ENCODE measurements at places on chromosomes 6 and 20.

DNA sequence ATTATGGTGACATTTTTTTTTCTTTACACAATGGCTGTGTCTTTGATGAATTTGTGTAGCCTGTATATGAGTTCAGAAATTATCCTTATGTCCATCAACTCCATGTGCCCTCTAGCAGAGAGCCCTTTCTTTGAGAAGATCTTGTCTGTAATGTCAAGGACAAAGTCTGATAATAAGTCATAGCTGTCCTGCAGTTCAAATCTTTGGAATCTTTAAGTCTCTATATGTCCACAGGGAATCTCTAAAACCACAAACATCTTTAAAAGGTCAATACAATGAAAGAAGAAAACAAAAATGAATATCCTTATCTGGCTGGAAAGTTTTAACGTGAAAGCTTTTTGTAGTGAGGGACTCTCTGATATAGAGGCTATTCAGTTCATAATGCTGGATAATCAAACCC lies 16.9 kb upstream of the TMEM14A start:
- DNase-seq = no peak

DNA sequence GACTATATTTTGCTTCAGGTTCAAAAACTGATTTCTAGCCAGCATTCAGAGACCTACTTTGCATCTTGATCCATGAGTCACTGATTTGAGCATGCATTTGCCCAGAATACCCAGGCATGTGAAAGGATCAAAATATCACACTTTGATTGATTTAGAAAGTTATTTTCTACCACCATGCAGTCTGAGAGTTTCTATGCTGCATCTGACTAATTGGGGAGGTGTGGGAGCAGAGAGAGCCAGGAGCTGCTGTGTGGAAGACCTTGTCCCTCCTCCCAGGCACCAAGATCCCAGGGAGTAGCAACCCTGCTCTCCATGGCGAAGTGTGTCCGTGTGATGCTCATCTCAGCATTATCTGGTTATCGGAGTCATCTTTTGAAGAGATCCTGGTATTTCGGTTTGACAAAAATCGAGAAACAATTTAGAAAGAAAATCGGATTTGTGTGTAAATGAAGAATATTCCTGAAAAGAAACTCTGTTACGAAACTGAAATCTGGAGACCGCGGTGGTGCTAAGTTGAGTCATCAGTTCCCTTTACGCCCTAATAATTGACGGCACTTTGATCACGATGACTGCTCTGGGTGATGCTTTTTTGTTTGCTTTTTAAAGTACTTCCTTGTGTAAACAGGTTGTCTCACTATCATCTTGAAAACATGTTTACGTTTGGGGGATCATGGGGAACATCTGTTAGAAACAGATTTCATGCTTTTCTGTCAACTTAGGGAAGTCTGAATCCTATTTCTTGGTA lies 193.4 kb downstream of the BACH2 start:
- DNase-seq = no peak

GRCh38 chr6:90233994-90234393 lies 62.6 kb downstream of the BACH2 start:
- DNase-seq = no peak

DNA sequence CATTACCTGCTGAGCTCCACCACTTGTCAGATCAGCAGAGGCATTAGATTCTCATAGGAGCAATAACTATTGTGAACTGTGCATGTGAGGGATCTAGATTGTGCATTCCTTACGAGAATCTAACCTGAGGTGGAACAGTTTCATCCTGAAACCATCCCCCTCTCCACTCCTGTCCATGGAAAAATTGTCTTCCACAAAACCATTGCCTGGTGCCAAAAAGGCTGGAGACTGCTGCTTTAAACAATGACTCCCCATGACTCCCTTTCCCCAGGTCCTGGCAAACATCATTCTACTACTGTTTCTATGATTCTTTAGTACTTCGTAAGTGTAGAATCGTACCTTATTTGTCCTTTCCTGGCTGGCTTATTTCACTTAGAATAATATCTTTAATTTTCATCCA lies 9.7 kb upstream of the DYNLRB1 start:
- no peak for DNase-seq

GRCh38 chr20:49115564-49115963 lies 69.5 kb downstream of the CSE1L start:
- DNase-seq = no peak

GRCh38 chr6:125793280-125793679 lies 2.5 kb downstream of the NCOA7 start:
- no peak for DNase-seq

DNA sequence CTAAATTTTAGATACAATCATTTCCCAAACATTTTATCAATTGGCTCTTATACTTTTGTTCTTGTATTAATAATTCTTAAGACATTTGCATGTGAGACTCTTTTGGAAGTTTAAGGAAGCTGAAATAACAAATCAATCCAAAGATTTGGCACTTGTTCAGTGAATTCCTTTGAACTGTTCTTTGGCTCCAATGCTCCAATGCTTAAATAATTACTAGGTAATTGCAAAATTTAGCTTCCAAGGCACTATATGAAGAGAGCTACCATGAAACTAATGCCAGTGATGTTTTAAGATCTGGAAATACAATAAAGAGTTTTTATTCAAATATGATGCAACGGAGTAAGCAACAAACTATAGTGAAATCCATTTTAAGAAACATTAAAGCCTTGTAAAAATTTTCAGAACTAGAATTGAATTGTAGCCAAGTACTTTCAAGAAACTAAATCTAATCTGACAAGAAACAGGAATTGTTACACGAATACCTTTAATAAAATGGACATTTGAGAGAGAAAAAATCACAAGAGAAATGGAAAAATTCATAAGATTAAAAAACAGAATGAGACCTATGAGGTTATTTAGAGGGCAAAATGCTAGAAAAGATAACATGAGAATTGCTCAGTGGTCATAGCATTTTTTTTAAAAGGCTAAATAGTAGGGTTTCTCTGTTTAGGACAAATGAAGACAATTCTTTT lies 43.6 kb upstream of the SMLR1 start:
- no peak for DNase-seq

GRCh38 chr6:149114167-149114566 lies 203.3 kb upstream of the TAB2 start:
- DNase-seq = no peak

GRCh38 chr6:106227612-106228507 lies 97.7 kb downstream of the ATG5 start:
- DNase-seq = no peak

DNA sequence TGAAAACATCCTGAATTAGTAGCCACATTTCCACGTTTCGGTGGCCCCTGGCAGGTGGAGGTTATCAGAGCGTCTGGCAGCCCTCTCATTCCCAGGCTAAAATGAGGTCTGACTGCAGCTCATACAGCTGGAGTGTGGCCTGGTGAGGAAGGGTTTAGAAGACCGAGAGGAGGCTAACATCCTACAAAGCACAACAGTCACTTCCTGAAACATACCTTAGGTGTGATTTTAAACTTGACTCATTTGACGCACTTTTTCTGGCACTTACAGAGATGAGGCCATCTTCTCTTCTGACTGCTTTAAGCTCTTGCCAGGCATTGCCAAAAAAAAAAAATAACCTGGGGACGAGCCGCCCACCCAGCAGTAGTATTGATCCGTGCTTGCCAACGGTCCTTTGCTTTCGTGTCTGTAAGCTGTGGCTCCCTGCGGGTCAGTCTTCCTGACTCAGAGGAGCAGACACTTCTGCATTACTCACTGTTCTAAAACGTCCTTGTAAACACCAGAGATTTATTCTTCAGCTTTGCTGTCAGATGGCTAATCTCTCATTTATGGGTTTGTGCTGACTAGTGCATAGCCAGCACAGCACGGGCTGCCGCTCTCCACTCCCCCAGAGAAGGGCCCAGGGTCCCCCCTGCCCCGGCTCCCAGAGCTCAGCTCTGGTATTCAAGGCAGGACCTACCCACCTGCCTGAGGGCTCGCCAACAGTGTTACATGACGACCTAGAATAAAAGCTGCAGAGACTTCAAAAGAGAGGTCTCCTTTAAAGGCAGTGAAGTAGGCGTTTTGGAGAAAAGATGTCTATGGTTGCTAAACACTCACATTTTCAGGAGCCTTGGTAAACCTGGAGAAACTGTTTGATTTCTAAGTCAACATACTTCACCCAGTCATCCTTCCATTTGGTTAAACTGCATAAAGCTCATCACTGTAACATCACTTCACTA lies 78.5 kb upstream of the FRMD1 start:
- peak; percentile 76 for DNase-seq

DNA sequence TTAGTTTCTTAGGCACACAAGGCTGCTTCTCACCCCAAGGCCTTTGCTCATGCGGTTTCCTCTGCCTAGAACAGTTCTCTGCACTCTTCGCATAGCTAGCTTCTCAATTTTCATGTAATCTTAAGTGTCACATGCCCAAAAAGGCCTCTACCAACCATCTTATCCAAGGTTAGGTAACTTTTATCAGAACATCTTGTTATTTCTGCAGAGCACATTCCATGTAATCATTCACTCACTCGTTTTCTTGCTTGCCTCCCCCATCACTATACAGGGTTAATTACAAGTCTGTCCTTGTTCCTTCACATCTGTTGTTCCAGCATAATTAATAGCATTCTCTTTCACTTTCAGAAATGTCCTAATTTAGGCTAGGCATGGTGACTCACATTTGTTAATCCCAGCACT lies 53.8 kb downstream of the NCOA6 start:
- DNase-seq = no peak

GRCh38 chr20:23017516-23017915 lies 17.6 kb upstream of the SSTR4 start:
- DNase-seq = no peak

GRCh38 chr20:55449091-55449490 lies 556.2 kb downstream of the CBLN4 start:
- no peak for DNase-seq

GRCh38 chr20:31684153-31685015 lies 38.3 kb downstream of the BCL2L1 start:
- DNase-seq = no peak

DNA sequence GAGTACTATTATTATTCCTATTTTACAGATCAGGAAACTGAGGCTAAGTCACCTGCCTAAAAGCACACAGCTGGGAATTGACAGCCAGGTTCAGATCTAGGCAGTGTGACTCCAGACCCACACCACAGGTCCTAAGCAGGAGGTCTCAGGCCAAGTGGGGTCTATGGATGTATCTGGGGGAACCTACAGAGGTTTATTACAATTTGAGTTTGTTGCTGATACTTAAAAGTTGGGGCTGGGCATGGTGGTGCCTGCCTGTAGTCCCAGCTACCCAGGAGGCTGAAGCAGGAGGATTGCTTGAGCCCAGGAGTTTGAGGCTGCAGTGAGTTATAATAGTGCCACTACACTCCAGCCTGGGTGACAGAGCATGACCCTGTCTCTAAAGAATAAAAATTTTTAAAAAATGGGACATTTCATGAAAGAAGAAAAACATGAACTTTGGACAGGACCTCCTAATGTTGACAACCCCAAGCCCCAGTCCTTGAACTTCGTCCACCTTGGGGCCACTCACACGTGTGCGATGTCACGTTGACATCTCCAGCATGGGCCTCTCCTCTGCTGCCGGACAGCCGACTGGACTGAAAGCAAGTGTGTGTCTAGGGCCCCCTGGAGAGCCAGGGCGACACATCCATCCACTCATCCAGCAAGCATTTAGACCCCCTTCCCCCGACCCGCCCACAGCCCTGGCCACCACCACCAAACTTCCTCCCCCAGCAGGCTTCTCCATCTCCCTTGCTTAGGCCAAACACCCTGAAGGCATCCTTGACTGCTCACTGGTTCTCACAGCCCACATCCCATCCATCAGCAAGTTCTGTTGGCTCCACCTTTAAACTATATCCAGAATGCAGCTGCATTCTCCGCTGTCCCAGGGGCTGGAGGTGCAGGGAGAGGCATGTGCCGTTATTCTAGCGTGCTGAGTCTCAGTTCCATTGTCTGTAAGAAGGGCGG lies 40.0 kb downstream of the NOL4L start:
- peak; percentile 48 for DNase-seq

GRCh38 chr6:166462461-166463135 lies 79.9 kb upstream of the MPC1 start:
- DNase-seq = no peak

DNA sequence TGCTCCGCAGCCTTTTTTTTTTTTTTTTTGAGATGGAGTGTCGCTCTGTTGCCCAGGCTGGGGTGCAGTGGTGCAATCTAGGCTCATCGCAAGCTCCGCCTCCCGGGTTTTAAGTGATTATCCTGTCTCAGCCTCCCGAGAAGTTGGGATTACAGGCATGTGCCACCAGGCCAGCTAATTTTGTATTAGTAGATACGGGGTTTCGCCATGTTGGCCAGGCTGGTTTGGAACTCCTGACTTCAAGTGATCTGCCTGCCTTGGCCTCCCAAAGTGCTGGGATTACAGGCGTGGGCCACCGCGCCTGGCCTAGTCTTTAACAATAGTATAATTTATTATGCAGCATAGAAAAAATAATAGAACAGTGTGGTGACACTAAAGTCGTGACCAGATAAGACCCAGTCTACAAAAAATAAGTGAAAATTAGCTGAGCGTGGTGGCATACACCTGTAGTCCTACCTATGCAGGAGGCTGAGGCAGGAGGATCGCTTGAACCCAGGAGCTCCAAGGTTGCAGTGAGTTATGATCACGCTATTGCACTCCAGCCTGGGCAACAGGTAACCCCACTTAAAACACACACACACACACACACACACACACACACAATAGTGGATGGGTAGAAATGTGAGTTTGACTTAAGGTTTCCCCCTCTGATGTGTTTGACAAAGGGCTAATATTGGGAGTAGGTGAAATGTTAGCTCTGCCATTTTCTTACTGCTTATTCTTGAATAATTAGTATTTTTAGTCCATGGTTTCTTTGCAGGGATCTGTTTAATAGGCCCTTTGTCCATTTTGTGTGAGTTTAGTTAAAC lies 6.5 kb downstream of the PIM1 start:
- no peak for DNase-seq

GRCh38 chr6:3210024-3210610 lies 17.3 kb downstream of the TUBB2B start:
- no peak for DNase-seq

DNA sequence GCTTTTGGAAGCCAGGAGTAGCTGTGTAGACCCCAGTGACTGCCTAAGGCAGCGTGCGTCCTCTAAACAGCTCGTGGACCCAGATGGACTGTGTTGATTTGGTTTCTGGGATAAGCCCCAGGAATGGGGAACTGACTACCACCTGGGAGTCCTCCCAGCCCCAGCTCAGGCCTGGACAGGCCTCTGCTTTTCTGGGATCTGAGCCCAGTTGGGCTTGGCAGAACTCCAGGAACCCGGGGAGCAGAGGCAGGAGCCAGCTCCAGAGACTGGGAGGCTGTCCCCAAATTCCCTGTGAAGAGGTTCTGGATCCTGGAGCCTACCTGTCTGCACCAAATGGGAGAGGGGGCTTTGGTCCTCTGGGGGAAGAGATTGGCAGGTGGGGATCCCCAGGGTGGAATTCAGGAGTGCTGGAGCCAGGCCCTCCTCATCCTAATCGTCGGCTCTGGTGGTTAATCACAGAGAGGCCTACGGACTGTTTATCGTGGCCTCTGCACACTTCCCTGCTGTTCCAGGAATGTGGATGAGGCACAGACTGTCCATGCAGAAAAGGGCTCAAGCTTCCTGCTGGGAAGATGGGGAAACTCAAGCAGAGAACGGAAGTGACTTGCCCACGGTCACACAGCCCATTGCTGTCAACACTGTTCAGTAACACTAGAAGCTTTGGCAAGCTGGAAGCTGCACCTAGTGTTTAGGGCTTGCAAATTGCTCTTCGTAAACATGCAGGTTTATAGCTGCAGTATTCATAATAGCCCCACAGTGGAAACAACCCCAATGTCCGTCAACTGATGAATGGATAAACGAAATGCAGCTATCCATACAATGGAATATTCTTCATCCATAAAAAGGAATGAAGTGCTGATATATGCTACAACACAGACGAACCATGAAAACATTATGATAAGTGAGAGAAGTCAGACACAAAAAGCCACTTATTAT lies 100.6 kb downstream of the KCNB1 start:
- DNase-seq = peak; percentile 75

Measured in HTR-8/SVneo (cell line).